OCI-M1 (cell line): ENCODE measurements at places on chromosomes 11 and 22.

DNA sequence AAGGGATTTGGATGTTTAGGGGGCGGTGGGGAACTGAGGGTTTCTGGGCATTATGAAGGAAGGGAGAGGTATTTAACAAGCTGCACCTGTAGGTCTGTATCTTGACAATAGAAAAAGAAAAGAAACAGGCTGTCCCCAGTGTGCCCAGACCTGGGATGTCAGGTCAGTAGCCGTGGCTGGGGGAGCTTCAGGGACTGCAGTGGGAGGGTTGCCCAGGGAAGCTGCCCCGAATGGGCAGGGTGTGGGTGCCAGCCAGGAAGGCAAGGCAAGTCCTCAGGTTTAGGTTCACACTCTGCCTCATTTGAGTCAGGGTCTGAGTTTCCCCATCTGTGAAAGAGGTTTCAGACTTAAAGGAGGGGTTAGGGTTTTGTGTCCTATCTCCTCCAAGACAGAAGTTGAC lies 1.5 kb downstream of the INPP5J start:
- no peak for DNase-seq

GRCh38 chr11:86916330-86916729 lies 38.9 kb downstream of the FZD4 start:
- no peak for DNase-seq

GRCh38 chr11:6237761-6238302 lies 1.1 kb upstream of the CNGA4 start:
- peak; percentile 11 for DNase-seq

GRCh38 chr11:13972043-13972910 lies 9.8 kb downstream of the SPON1 start:
- DNase-seq = no peak

GRCh38 chr11:87803748-87804147 lies 371.5 kb downstream of the RAB38 start:
- peak; percentile 87 for DNase-seq

DNA sequence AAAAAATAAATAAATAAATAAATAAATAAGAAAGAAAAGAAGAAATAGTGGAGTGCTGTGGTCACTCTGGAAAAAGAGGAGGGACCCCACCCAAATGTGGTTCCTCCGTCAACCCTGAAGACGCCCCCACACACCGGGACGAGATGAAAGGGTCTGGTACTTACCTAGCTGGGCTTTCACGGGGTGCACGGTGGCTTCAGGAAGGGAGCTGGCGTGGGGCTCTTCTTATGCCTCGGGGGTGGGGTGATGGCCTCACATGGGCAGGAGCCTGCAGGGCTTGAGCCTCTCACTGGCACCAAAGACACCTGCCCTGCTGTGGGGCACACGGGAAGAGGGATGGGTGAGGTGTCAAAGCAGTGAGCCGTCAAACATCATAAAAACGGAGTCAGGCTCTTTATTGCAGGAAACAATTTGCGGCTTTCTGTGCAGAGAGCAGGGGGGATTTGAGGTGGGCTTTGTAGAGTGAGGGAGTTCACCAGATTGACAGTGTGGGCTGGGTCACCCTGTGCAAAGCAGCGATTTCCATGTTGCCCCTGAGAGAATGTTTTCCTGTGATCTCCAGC lies 28.0 kb upstream of the KRTAP5-6 start:
- DNase-seq = no peak

GRCh38 chr11:72333661-72334060 lies 89.7 kb upstream of the PHOX2A start:
- peak; percentile 100 for DNase-seq

DNA sequence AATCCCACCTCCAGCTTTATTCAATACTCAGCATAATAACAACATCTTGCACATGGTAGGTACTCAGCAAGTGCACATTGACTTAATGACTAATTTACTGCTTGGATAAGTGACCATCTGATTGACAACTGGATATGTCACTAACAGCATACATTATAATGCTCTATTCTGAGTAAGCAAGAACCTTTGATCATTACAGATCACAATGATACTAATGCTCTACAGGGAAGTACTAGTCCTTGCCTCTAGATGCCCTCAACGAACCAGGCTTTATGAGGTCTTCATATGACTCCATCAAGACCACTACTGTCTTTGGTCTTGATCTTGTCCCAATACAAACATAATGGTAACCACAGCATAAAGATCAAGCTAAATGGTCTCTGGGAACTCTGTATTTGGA lies 167.6 kb upstream of the MTMR2 start:
- peak; percentile 68 for DNase-seq

- no peak for DNase-seq
These were observed 497.2 kb downstream of the BUD13 start for GRCh38 chr11:116275635-116276034.

- no peak for DNase-seq
These were observed 7.0 kb upstream of the CASTOR1 start for GRCh38 chr22:30296324-30296723.

GRCh38 chr22:20486229-20486628 lies 9.4 kb downstream of the KLHL22 start:
- DNase-seq = no peak

GRCh38 chr11:111460340-111460739 lies 51.8 kb downstream of the BTG4 start:
- DNase-seq = no peak

- peak; percentile 45 for DNase-seq
These were observed 964 bp upstream of the REXO2 start for GRCh38 chr11:114438303-114438702.

DNA sequence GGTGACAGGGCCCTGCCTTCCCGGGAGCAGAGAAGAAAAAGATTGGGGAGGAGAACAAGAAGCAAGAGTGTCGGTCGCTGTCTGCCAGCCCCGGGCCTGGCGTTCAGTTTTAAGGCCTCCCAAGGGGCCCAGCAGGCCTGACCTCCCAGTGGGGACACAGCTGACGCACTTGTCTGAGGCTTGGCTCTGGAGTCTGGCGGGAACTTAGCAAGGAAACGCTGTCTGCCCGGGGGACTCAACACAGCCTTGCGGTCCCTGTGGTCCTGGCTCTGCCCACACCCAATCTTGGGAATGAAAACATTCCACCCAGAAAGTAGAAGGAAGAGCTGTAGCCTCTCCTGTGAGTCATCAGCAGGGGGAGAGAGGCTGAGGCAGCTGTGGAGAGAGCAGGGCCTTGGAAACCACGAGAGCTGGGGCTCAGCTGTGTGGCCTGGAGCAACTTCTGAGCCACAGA lies 54.4 kb downstream of the TRAF6 start:
- no peak for DNase-seq

DNA sequence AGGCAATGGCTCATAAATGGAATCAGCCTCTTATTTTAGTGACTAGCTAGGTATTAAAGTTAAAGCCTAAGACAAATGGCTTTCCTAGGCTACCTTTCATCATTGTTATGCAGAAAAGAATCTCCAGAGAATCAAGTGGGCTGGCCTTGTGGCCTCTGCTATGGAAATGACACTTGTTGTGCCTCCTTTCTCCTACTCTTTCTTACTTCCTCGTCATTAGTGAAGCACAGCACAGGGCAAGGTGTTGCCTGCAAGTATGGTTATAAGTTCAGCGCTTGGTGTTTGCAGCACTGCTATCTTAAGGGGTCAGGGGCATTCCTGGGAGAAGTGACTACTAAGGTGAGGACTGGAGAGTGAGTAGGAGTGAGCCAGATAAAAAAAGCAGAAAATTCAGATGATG lies 45.4 kb upstream of the GLYATL1 start:
- no peak for DNase-seq

GRCh38 chr11:75351541-75351790 lies at the start of gene ARRB1:
ARRB1 (minus strand) TSS chr11:75351661; CDS start chr11:75351607, 54 bp downstream.
- DNase-seq = no peak

DNA sequence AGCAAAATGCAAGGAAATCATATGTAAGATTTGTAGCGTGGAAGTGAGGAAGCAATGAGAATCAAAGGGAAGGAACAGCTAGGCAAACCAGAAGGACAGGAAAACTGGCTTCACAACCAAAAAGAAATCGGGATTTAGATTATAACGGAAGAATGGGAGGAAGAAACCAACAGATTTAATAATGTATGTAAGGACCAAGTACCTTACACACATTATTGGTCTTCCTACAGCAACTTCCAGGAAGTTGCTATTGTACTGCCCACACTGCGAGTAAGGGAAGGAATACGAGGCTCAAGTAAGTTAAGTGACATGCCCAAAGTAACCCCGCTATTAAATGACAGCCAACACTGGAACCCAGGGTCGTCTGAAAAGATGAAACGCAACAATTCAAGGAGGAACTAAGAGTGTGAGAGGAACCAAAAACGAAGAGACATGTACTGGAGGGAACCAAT lies 473 bp downstream of the TXN2 start:
- no peak for DNase-seq
